Activated CD8-positive, alpha-beta memory T cell treated with anti-CD3 and anti-CD28 coated beads, Interleukin-2, amount 50 U/mL, for 4 hours (primary cell): ENCODE measurements at places on chromosomes 6 and 20.

GRCh38 chr20:18224968-18225568 is 63.3 kb upstream of the ZNF133 start:
- DNase-seq = no peak

GRCh38 chr6:20717743-20718142 is 183.5 kb downstream of the CDKAL1 start:
- DNase-seq = no peak

- no peak for DNase-seq
These were observed 31.8 kb downstream of the L3MBTL3 start for GRCh38 chr6:130050230-130050629.

GRCh38 chr6:21912151-21912832 is 318.7 kb downstream of the SOX4 start:
- no peak for DNase-seq

DNA sequence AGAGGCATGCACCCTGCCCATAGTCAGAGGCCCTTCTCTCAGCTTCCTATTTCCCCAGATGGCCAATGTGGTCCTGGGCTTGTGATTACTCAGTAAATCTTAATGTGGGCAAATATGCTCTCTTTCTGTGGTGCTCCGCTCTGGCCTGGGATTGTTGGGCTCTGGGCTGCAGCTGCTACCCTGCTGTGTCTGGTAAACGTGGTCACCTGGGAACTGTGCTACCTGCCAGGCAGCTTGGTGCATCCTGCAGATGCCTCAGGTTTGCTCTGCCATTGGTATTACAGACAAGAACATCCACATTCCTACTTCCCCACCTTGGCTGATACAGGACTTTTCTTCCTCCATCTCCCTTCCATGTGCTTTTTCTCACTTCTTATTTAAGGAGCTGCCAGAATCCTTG is 611.5 kb upstream of the IMPG1 start:
- no peak for DNase-seq

DNA sequence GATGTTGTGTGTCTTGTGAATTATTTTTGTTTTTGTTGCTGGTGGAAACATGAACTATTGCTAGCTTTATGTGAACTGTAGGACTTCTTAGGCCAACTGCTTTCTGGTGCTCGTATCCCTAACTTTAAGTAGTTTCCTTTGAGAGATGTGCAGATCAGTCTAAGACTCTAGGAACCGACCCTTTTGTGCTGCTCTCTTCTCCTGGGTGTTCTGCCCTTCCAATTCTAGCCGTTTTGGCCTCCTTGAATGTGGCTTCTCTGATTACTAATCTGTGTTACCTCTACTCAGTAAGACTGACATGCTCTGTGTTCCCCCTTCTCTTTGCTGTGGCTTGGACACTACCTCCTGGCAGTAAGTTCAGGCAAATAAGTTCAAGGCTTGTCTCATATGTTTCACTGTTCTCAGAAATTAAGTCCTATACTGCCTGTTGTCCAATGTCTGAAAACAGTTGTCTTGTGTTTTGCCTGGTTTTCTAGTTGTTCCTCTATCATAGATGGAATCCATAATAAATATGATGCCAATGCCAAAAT is 58.0 kb downstream of the FOXO3 start:
- DNase-seq = no peak

DNA sequence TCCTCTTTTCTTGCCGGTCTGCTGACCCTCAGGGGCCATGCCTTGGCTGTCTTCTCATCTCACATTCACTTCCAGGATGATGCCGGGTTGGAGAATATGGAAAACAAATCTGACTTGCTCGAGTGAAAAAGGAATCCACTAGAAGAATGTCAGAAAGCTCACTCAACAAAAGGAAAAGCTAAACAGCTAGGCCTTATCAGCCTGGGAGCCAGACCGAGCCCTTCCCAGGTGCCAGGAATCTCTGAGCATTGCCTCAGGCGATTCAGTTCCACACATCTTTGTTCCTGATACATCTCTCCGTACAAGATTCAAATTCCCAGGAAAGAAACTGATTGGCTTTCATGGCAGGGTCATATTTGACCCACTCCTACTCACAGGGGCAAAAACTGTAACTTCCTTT is 9.2 kb upstream of the OSER1 start:
- DNase-seq = no peak

GRCh38 chr20:1484438-1485116 is 6.6 kb downstream of the SIRPB2 start:
- no peak for DNase-seq

- DNase-seq = no peak
These were observed 85.3 kb downstream of the LINC00237 start for GRCh38 chr20:21020659-21021471.

GRCh38 chr20:59831024-59831915 is 102.2 kb downstream of the SYCP2 start:
- DNase-seq = no peak

- no peak for DNase-seq
These were observed 383.6 kb downstream of the BCKDHB start for GRCh38 chr6:80489911-80490635.

GRCh38 chr6:163173741-163174140 is 240.8 kb upstream of the QKI start:
- DNase-seq = no peak

GRCh38 chr20:20370094-20370575 is 2.2 kb downstream of the INSM1 start:
- DNase-seq = no peak

DNA sequence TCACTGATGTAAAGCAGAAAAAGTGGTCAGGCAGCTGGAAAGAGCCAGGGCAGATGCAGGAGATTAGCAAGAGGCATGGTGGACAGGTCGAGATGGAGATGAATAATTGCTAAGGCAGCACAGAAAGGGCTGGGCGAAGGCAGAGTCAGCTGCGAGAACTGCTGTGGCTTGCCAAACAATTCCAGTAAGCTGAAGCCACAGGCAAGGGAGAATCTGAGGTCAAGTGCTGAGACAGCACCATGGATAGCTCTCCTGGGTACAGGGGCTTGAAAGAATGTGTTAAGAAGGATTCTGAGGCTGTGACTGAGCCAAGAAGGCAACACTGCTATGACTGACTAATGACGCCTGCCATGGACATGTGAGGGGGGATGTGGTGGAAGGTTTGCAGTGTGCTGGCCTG is 220.8 kb upstream of the FOXA2 start:
- DNase-seq = no peak

GRCh38 chr6:33375143-33375671 is 16.4 kb upstream of the KIFC1 start:
- DNase-seq = no peak

- no peak for DNase-seq
These were observed 96.2 kb downstream of the OTOR start for GRCh38 chr20:16844406-16844805.

GRCh38 chr6:117481926-117482239 is 591 bp upstream of the DCBLD1 start:
- DNase-seq = no peak

GRCh38 chr6:70219943-70220613 is 82.8 kb downstream of the COL9A1 start:
- DNase-seq = no peak

- no peak for DNase-seq
These were observed 57.0 kb downstream of the SLX4IP start for GRCh38 chr20:10492065-10492464.

DNA sequence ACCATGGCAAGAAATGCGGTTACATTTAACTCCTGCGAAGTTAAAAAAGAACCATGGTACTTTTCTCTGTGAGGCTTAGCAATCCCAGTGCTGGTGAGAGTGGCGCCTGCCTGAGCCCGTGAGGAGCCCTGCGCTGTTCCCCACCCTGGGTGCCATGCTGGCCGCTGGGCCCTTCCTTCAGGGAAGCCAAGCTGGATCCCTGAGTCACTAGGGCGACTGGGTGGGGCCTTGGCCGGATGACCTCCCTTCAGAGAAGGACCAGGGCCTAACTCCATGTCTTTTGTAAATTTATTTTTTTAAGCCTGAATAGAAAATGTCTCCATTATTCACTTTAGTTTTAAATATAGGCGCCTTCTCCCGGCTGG is 209.1 kb downstream of the ERMARD start:
- no peak for DNase-seq

DNA sequence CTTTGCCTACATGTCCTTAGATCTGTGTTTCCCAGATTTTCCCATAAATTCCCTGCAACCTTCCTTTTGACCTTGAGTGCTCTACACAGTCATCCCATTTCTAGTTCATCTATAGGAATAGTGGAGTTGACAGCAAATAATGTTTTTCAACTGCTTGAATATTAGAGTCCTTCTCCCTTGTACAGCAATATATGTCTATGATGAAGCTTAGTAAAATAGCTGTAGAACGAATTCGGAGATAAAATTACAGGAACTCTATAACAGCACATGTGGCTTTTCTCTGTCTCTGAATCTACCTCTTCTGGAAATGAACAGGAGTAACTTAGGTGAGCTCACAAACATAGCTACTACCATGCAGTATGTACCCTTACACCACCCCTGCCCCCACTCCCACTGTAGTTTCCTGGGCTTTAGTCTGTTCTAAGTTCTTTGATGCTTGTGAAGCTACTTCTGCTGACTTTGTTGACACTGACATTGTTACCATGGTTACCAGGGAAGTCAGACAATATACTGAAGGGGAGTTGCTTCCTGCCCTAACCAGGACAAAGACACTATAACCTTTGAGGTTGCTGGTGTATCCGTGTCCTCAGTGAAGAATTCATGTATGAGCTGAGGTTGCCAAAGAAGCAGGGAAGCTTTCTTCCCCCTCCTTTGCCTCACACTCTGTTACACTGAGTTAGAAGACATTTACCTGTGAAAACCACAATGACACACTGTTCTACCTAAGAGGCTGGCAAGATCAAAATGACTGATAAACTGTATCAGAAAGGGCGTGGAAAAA is 35.8 kb upstream of the SHLD1 start:
- peak; percentile 67 for DNase-seq

DNA sequence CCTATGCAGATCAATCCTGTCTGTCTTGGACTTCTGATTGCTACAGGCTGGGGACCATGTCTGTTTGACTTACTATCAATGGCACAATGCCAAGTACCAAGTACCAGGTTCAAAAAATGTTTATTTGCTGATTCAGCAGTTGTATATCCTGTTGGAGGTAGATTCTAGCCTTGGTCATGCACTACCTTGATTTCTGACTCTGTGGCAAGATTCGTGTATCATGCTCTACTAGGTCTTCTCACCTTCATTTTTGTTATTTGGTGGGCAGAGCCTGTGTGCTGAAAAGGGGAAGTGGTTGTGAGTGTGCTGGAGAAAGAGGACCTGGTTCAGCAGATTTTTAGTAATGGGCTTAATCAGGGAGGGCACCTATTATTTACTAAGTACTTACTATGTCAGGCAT is 192.4 kb upstream of the MYLIP start:
- DNase-seq = no peak

DNA sequence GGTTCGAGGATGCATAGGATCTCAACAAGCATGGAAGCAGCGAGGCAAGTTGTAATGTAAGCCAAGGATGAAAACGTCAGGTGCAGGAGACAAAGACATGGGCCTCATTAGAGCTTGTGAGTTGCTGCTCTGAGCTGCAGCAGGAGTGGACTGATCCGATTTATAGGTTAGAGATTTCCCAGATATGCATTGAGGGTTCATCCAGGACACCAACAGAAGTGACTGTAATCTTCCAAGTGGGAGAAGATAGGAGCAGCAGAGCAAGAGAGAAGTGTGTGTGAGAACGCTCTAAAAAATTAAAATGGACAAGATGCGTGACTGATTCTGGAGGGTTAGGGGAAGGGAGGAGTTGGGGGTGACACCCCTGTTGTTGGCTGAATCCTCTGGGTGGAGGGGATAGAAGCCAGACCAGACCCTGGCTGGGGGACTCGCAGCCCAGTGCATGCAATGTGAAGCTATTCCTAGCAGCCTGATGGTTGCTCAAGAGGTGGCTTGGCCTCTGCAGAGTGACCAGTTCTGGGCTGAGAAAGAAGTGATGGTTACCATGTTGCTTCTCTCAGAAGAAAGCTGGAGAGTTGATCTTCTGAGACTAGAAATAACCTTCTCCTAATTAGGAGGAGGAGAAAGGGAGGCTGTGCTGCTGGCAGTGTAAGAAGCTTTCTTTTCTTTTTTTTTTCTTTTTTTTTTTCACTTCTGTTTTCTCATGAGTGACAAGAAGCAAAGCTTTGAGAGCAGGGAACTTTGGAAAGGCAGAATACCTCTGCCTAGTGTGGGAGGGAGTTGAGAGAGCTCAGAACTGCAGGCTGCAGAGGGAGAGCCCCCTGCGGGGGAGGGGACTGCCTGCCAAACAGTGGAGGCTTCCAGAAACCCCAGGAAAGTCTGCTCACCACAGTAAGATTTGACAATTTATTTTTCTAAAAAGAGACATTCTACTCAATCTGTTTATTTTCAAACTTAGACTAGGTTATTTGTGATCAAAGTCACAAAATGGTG is 116.9 kb downstream of the SLX4IP start:
- DNase-seq = no peak

DNA sequence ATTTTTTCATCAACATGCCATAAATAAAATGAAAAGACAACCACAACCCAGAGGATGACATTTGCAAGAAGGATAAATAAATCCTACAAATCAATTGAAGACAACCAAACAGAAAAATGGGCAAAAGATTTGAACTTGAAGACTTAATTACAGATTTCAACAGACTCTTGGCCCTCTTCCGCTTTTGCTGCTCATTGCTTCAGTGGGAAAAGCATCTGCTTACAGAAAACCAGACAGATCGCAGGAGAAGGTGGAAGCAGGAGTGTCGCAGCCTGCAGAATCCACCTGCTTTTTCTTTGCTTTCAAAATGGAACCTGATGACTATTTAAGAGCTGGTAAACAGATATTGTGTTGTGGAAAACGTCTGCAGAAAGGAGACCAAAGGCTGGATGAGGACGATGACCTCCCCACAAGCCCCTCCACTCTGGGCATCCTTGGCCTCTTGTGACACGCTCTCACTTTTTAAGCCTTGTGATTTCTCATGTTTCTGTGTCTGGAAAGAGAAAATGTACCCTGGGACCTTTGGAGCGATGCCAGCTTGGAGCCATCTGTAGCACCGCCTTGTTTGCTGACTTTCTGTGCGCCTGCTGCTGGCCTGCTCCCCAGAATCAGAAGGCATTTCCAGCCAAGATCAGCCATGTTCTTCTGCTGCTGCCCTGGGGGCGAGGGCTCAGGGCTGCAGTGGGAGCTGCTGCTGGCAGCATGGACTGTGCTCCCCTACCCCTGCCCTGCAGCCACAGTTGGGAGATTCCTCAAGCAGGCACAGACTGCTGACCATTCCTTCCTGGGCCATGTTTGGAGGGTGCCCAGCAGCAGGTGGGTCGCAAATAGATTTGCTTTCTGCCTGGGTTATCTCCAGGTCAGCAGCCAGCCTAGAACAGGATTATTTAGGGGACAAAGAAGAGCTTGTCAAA is 3.6 kb upstream of the CSTL1 start:
- no peak for DNase-seq

DNA sequence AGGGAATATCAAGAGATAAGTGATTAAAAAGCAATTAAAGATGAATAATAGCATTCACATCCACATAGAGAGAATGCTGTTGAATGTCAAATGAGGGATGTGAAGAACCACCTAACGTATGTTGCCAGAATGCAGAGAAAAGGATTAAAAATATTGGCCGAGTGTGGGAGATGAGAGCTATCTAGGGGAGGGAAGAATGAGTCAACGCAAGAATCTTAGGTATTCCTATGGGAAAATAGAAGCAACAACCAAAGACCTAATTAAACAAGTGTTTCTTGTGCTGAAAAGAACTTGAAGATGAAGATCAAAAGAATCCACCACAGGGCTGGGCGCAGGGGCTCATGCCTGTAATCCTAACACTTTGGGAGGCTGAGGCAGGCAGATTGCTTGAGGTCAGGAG is 12.2 kb upstream of the RSPH3 start:
- DNase-seq = no peak
